ENCODE measurements at places on chromosomes 4 and X.
A peak's percentile ranks its signal among the peaks of the same experiment; 100 is the strongest.

- no peak for DNase-seq
Measured at GRCh38 chr4:59161249-59161648, 2038.9 kb upstream of the ADGRL3 start.

DNA sequence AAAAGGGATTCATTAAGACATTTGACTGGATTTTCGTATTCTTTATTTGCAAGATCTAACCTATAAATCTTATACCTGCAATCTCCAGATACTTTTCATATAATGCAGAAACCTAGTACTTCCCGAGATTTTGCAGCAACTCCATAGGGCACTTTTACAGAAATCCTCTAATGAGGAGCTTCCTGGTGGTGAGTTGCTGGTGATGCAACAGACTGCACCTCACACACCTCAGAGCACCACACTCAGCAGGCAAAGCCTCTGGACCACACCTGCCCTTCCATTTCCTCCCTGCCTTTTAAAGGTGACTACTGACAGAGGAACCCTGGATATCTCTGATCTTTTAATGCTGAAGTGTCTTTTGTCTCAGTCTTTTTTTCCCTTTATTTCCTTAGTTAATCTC, 289.4 kb downstream of the TRAM1L1 start:
- DNase-seq: no peak

DNA sequence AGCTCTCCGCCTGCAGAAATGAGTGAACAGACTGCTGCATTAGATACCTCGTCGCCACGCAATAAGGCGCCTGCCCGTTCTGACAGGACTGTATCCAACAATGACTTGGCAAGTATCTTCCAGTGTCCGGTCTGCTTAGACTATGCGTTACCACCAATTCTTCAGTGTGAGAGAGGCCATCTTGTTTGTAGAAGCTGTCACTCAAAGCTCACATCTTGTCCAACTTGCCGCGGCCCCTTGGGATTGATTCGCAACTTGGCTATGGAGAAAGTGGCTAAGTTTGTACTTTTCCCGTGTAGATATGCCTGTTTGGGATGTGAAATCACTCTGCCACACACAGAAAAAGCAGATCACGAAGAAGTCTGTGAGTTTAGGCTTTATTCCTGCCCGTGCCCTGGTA, 172.0 kb upstream of the MAGEB16 start:
- no peak for DNase-seq

GRCh38 chr4:993111-994029, at the start of gene SLC26A1:
SLC26A1 (minus strand) TSS chr4:993404; CDS start chr4:991703, 1,701 bp downstream.
- DNase-seq: no peak

DNA sequence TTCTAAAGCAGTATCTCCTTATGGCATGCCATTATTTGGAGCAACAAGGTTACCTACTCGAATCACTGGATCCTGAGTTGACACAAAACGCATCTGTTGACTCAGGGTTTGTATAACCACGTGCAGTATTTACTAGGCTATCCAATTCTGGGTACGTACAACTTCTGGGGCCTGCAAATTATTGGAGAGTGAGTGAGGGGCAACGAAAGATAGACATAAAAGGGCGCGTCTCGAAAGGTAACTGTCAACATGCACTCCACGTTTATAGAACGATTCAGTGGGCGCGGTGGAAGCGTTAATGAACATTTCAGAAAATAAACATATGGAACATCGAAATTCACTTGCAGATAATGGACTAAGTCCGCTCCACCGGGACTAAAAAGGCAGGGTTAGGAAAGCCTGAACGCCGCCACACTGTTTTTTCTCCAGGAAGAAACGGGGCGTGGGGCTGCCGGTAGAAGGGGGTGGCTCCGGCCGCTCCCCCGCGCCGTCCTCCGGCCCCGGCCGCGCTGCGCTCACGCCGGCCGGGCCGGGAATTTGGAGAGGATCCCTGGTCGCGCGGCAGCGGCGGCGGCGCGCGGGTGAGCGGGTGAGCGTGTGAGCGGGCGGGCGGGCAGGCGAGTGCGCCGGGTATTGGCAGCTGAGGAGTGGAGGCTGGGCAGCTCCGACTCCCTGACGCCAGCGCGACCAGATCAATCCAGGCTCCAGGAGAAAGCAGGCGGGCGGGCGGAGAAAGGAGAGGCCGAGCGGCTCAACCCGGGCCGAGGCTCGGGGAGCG, at the start of gene SMAD1:
Gene SMAD1, plus strand, starts transcription at position 690 of the 778 bp plus-strand sequence. CDS start 32,761 bp downstream, outside the sequence.
- peak; percentile 48 for DNase-seq

DNA sequence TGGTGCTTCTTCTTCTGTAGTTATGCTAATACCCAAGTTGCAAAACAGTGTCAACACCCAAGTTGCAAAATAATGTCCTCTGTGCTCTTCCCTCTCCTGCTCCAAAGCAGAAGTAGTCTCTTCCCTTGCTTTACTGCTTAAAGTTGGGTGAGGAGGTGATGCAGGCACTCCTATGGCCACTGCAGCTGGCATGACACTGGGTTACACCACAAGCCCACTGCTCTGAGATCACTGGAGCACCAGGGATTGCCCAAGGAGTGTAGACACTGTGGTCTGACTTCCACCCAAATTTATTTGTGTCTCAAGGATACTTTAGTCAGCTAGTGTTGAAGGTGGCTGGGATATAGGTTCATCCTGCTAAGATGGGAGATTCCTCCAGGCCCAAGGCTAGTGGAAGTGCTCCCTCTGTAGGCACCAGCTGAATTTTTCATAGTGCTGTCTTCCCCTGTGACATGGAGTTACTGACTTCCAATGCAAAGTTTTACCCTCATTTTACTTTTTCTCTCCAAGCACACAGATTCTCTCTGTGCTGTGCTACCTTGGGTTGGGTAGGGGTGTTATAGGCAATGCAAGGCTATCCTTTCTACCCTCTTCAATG, 196.2 kb upstream of the TENT5D start:
- no peak for DNase-seq

DNA sequence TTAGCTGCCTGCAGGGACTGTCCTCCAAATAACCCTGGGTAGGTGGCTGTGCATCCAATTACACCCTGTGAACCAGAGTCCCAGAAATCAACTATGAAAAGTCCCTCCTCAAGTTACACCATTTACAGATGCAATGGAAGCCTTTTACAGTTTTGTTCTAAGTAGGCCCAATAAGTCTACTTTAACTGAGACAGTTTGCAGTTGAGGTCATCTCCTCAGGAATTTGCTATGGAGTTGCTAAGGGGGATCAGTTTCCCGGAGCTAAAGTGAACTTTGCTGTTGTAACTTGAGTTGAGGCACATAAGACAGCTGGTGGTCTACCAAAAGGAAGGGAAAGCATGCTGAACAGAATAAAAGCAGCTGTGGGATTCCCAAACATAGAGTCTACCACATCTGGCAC, 121.6 kb upstream of the STK26 start:
- DNase-seq: no peak

All from AG04450 (cell line).